ENCODE measurements at places on chromosomes 12 and 14.

DNA sequence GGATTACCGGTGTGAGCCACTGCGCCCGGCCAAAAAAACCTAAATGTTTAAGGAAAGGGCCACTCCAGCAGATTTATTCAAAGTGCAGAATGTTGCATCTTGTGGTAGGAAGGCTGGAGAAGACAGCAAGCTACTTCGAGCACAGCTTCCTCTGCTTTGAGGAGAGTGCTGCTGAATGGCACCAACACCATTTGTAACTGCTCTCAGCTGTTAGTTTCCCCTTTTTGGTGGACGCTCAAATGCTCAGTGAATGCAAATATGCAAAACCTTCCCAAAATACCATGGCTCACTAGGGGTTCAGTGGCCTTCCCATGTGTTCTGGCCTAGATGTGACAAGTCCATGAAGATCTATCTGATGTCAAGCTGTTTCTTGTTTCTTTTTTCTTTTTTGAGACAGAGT lies 2.9 kb upstream of the TDRD9 start:
- DNase-seq, result no peak

GRCh38 chr12:68800294-68800693 lies 7.7 kb upstream of the MDM2 start:
- DNase-seq, result no peak

- DNase-seq, result no peak
Observed at GRCh38 chr12:100942984-100943749, 148.6 kb downstream of the ANO4 start.

DNA sequence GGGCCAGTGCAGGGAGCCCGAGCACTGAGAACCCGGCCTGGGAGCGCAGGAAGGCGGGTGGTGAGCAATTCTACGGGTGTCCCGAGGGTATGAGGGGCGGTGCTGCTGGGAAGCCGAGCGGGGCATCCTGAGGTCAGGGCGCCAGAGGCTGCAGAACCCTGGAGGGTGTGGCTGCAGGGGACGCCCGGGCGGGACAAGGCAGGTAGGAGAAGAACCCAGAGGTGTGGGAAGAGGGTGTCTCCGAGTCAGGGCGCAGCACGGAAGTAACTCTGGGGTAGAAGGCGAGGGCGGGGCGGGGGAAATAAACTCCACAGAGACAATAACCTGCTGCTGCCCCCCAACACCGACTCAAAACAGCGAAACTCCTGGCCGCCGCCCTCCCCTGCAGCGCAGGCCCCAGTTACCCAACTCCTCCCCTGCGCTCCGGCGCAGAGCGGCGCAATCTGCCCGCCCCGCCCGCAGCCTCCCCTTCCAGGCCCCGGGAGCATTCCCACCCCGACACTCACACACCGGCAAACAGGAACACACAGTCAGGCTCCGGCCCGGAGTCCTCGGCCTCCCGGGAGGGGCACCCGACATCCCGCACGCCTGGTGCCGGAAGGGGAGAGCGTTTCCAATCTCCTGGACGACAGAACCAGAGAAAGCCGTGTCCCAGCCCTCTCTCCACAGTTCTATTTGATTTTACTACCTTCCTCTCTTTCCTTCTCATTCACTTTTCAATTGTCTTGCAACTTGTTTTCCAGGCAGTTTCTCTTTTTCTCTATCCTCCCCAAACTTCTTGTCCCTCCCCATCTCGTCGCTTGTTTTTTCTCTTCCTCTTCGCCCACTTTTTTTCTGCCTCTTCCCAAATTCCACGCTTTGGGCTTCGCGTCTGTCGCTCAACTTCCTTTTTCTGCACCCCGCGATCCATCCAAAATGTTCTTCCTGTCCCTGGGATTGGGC lies 2.4 kb downstream of the HRK start:
- DNase-seq, result no peak

DNA sequence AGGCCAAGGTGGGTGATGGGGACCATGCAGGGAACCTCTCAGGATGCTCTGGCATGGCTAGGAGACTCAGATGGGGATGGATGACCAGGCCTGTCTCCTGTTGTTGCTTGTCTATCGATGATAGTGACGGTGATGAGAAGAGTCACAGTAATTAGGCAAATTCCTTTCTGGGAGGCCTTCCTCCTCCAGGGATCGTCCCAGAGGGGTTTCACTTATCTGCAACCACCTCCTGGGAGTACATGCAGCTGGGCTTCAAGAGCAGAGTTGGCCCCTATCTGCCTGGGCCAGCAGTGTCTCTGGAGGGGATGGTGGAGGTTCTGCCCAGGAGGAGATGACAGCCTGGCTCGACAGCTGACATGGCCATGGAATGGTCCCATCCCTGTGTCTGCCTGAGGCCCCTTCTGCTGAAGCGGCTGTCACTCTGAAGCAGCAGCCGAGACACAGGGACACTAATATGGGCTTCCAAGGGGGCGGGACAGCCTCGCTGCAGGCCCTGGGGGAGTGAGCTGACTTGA lies 27.5 kb upstream of the OAS1 start:
- DNase-seq, result no peak

GRCh38 chr12:24478254-24478653 lies 470.6 kb downstream of the BCAT1 start:
- DNase-seq, result no peak

GRCh38 chr14:86597279-86597678 lies 1067.3 kb downstream of the FLRT2 start:
- DNase-seq, result no peak

DNA sequence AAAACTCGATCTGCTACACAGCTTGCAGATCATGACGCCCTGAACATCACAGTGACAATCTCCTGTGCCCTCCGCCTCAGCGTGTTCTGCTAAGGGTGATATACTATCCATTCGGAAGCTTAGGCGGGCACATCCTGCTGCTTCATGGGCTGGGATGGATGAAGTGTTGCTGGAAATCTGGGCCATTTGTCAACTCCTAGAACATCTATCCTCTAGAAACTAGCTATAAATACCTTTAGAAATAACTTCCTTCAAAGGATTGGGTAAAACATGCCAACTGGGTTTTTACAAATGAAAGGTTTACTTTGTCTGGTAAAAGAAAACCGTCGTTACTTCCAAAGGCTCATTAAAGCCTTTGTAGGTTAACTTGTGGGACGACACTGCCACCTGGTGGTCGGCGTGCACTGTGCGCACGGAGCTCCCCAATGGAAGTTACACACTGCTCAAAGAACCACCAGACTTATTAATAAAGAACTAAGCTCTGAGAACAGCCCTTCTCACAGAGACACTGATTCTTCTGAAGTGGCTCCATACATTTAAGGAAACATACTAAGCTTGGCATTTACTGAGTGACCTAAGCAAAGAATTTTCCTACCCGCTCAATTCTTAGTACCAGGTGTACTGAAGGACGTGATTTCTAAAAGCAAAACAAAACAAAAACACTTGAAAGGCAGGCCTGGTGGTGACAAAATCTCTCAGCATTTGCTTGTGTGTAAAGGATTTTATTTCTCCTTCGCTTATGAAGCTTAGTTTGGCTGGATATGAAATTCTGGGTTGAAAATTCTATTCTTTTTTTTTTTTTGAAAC lies 21.6 kb upstream of the CACNA2D4 start:
- DNase-seq, result peak; percentile 75

- no peak for DNase-seq
Observed at GRCh38 chr12:7180685-7181084, 8.8 kb upstream of the PEX5 start.

GRCh38 chr14:105537580-105538474 lies 11.4 kb downstream of the TMEM121 start:
- no peak for DNase-seq

DNA sequence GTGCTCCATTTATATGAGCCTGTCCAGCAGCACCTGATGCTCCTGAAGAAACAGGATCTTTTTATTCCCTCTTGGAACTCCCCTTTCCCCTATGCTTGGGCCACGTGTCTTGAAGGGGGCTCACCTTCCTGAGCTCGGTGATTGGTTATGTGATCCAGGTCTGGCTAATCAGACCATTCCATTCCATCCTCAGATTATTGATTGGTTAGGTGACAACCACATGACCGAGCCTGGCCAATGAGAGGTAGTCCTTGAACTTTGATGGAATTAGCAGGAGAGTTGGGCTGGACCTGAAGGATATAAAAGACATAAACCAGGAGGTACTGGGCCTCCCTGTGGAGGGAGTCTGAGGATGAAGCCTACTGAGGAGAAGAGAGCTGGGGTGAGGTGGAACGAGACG lies 216.6 kb upstream of the LHX5 start:
- no peak for DNase-seq

GRCh38 chr12:16604596-16605252 lies 1.2 kb downstream of the LMO3 start:
- no peak for DNase-seq

DNA sequence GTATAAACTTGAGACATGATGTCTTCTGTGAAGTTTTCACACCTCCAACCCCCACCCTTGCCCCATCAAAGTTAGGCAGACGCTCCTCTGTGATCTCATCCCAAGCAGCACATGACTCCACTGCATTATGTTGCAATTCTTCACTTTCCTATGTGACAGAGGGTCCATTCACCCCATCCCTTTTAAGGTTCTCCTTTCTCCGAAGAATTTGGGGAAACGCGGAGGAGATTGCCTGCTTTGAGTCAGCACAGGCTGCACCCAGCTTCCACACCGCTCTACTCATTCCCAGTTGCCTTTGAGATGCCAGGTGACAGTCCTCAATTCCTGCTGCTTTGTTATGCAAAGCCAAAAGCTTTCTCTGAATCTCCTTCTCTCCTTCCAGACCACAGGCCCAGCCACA lies 61.8 kb downstream of the PHLDA1 start:
- DNase-seq, result no peak

DNA sequence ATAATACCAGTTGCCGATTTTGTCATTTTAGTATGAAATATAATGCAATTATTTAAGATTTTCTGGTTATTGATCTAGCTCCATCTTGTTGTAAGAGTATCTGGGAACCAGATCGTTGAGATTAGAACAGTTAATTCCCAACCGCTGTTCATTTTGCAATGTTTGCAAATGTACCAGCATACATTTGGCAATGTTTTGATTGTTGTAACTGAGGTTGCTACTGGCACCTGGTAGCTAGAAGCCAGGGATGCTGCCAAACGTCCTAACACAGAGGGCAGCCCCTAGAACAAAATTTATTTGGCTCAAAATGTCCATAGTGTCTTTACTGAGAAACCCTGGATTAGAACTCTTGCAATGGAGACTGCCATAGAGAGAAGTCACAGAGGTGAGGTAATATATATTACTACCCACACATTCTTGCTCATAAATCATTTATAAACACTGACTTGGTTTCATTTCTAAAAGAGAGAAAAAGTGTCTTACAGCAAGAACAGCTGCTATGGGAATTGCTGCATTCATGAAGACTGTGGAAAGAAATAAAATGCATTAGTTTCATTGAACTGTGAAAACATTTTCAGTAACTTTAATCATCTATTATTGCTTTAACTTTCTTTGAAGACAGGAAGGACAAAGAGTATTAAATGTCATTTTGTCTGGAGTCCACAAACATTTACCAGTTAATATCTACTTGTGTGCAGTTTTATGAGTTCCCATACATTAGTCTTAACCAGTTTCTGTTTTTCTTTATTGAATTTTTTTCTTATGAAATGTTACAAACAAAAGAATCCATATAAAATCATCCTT lies 46.2 kb downstream of the ABCC9 start:
- no peak for DNase-seq

GRCh38 chr12:42473130-42473529 lies 116.4 kb downstream of the PRICKLE1 start:
- DNase-seq, result no peak

- no peak for DNase-seq
Observed at GRCh38 chr14:38762426-38762825, 340.6 kb downstream of the SEC23A start.

DNA sequence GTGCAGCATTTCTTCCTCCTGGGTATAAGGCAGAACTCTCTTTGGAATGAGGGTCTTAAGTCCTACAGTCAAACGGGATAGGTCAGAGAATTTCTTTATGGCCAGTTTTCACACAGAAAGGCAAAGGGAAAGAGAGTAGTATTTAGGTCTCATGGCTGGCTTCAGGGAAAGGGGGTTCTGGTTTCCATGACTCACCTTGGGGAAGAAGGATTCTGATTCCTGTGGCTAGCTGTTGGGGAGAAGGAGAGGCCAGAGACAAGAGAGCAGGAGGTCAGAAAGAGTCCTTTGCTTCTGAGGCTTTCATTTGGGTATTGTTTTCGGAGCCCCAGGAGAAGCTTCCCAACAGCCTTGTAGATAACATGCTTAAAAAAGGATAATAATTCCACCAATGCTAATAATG lies 332.5 kb downstream of the NPAS3 start:
- DNase-seq, result no peak

DNA sequence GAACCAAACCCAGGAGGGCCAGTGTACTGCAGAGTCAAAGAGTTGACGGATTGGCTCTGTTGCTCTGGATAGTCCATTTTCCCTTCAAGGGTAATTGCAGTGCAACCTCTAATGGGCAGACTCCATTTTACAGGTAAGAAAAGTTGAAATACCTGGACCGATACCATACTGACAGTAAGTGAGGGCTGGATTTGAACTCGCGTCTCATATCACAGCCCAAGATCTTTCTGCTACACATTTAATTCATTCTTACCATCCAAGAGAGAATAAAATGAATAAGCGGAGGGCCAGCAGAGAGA lies 356 bp upstream of the ZC3H14 start:
- DNase-seq, result no peak

DNA sequence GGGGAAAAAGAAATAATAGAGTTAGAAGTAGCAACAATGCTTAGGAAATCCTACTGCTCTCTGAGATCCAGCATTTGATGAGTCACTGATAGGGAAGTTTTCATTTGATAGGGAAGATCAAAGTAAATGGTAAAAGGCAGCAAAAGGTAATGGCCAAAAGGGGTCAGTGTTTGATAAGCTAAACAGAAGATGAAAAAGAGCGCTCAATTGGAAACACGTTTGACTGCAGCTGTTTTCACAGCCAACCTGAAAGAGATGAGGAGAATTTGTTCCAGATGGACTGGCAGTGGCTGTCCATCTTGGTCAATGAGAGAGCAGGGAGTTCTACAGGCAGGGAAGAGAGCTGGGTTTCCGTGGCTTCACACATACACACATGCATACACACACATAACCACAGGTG lies 264.2 kb downstream of the TMEM132C start:
- DNase-seq, result no peak
